ENCODE measurements at places on chromosomes 5 and 9.

DNA sequence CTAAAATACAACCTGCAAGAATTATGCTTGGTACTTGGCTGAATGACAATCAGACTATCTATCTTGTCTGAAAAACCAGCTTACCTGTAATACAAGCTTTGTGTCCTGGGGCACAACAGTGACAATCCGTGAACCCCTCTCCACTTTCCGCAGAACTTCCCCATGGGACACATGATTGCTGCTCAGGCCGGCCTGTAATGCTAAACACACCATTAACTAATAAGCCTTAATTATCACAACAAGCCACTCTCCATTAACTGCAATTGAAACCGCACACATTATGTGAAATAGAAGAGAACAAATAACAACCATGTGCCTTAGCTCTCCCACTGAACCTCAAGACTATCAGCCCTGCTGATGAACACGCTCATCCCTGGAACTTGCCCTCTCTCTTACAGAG is 33.7 kb downstream of the ELP1 start:
- no peak for DNase-seq

- no peak for DNase-seq
Measured at GRCh38 chr9:113569472-113570060, 106.0 kb downstream of the RGS3 start.

GRCh38 chr9:1659363-1659690 is 355.8 kb upstream of the SMARCA2 start:
- no peak for DNase-seq

GRCh38 chr9:135719472-135719871 is 17.5 kb downstream of the KCNT1 start:
- DNase-seq = no peak

DNA sequence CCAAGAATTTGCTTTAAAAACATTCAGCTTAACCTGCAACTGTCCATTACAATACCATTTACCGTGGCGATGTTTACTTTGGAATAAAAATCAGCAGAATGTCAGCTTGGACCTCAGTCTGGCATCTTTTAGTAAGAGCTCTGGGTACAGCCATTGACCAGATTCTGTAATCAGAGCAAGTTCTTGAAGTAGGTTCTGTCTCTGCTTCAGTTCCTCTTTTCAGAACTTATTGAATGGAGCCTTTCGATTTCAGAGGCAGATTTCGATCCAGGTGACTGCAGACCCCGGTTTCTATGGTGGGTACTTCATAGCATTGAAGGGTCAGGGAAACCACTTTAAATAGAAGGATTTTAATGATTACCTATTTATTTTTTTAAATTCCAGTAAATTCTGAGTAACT is 53.4 kb upstream of the SV2C start:
- DNase-seq = peak; percentile 6

DNA sequence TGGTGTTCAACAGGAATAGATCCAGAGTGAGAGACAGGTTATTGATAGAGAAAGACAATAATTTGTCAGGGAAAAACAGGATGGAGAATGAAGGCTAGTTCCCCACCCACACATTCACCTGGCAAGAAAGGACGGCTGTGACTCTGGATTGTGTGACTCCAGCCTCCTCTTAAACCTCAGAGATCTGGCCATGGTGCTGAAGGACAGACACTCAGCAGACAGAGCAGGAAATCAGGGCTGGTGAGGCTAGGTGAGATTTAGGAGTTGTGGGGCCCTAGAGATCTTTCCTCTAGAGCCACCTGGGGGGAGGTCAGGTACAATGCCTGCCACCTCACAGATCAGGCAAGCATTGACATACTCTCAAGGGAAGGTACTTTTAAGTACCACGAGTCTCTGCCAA is 15.2 kb downstream of the OR1B1 start:
- DNase-seq = no peak
